ENCODE measurements at places on chromosomes 6 and 20.

GRCh38 chr6:132161283-132161682, 210.1 kb upstream of the CCN2 start:
- no peak for DNase-seq

- no peak for DNase-seq
Measured at GRCh38 chr6:157056275-157056674, 267.0 kb downstream of the TMEM242 start.

DNA sequence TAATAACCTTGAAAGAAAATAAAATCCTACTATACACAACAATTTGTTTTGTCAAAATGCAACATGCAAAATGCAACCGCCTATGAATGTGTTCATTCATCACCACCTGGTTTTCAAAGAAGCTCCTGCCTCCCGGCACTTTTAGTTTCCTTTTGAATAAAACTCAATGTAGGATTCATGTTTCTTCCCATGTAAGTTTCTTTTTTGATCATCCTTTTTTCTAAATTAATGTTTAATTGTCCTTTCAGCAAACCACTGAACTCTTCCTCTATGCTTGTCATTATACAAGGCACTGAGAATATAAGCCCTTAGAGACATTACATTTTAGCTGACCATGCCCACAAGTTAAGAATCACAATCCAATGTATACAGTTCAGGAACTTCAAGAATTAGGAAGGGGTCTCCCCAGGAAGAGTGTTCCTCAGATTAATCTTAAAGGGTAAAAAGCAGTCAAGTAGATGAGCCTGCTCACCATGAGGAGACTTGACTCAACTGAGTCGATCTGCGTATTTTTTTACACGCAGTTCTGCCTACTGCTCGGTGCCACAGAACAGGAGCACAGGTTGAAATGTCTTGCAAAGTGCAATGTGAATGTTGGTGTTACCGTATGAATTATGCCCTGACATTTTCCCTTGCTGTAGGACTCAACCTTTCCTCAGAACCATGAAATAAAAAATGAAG, 7.2 kb upstream of the THEMIS start:
- DNase-seq: no peak

DNA sequence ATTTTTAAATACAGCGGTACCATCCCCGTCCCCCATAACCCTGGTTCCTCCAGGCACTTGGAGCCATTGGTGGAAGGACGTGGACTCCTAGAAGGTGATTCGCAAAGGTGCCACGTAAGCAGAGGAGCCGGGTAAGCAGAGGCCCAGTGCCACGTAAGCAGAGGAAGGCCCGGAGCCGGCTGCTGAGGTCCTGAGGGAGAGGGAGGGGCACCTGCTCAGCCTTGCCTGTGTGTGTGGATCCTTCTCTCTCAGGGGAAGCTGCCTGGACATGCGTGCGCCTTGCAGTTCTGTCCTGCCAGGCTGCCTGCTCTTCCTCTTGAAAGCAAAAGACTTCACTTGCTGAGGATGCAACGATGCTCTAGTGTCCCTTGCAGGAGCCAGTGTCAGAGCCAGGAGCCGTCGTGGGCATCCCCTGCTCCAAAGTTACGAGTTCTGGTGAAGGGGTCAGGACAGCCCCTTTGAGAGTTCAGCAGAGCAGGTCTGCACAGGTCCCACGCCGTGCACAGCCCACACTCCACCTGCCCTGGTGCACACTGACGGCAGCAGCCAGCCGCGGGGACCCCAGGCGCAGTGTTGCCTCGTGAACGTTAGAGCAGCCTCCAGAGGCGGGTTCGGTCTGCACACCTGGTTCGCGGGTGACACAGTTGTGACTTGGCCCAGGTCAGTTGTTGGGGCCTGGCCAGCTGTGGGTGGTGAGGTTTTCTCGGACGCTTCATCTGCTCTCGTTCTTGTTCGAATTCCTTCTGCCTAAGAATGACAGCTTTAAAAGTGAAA, 1.9 kb upstream of the NKAIN4 start:
- no peak for DNase-seq

DNA sequence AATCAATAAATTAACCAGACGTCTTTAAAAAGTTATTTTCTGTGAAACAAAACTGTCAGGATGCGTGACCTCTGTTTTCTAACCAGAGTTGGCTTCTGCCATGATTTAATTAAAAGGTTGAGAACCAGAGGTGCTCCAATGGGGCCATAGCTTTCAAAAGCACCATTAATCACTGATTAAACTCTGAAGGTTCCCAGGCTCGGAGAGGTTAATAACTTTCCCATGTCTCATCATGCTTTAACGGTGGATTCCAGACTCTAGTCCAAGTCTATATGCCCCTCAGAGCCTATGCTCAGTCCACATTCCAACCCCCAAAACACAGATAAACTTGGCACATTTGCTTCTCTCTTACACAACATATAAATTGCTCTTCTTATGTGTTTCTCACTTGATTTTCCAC, 95.5 kb downstream of the SNAP91 start:
- no peak for DNase-seq

- no peak for DNase-seq
Measured at GRCh38 chr6:167405778-167406532, 81.1 kb downstream of the TTLL2 start.

DNA sequence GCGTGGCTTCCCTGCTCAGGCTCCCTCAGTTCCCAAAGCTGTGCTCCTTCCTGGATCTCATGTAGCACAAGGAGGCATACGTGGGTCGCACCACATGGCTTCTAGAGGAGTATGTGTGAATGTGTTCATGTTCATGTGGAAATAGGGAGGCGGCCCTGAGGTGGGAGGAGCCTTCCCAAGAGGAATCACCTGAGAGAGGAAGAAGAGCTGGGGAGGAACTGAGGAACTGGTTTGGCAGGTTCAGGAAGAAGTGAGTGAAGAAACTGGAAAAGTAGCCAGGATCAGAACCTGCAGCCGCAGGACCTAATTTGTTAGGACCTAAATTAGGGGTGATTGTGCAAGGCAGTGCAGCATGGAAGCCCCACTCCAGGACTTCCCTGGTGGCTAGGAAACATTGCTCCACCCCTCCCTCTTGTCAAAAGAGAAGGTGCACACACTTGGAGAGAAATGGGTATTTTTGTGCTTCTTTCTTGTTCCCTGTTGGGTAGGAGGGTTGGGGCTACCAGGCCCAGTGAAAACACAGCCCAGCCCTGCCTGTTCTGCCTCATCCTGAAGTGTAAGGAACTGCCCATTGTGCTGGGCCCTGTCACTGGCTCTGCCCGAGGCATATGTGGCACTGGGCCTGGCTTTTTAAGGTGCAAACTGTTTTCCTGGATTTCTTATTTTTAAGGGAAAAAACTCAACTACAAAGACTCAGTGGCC, 20.7 kb downstream of the SYNJ2 start:
- no peak for DNase-seq

DNA sequence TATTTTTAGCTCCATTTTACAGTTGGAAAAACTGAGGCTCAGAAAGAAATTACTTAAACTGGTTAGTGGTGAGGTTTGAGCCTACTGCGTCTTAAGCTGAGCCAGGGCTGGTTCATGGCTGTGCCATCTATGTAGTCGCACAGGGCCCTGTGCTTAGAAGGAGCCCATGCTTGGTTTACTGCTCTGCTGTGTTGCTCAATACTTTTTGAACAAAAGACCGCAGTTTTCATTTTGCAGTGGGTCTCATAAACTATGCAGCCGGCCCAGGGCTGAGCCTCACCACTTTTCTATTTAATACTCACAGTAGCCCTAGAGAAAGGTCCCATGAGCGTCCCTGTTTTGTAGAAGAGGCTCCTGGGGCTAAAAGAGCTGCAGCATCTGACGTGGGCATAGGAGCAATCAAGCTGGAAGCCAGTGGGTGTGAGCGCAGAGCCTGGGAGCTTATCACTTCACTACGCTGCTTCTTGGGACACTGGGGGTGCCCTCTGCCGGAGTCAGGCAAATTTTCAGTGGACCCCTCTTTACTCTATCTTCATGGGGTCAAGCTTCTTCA, 501 bp downstream of the SIRPB2 start:
- no peak for DNase-seq

GRCh38 chr20:48203252-48203651, 418.0 kb upstream of the SULF2 start:
- DNase-seq: no peak

GRCh38 chr6:20229881-20230280, 17.6 kb upstream of the MBOAT1 start:
- no peak for DNase-seq

DNA sequence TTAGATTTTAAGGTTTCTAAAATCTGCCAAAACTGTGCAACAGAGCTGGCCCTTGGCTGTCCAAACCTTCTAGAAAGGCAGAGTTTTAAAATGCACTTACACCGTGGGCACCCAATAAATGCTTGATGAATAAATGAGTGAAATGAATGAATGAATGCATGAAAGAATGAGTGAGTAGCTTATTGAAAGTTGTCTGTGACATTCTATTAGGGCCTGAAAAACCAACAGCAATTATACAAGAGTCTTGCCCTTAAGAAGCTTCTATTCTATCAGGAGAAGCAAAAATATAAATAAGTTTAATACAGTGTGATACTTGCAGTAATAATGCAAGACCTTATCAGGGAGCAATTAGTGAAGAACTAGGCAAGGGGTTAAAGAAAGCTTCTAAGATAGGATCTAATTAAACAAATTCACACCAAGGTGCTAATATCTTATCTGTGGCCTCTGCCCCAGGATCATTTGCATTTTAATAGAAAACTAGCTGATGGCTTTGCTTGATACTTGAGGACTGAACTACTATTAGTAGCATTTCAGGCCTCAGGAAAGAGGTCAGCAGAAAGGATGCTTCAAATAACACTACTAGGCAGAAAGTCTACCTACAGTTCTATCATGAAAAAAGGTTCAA, 230.7 kb downstream of the GMPR start:
- no peak for DNase-seq

- DNase-seq: no peak
Measured at GRCh38 chr6:104689551-104690205, 170.0 kb downstream of the HACE1 start.

DNA sequence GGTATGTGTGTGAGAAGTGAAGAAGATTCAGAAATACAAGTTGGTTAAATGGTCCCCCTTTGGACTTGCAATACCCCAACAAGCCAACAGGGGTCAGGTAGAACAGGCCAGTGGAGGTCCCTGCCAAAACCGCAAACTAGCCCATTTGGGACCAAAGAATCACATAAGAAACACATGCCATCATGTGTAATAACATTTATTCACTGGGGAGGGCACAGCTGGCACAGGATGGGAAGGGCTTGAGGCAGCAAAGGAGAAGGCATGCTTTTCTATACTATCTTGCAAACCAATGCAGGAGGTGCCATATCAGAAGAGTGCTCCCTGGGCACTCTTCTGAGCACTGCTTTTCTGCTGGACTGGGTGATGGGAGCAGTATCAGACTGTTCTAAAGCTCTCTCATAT, 116.1 kb upstream of the TRAF3IP2 start:
- DNase-seq: no peak

DNA sequence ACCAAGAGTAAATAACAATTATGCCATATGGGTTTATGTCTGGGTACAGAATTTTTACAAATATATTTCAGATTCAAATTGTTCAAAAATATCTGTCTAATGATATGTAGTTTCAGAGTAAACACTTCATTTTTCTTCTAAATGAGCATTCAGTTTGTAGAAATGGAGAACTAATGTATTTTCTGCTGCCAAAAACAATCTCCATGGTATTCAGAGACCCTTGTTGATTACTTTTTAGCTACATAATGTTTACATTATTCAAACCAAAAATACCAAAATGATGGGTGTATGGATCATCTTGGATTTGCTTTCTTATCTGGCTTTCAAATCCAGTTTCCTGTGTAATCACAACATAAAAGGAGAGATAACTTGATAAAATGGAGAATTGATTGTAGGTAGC, 576.0 kb upstream of the CDH4 start:
- DNase-seq: no peak

GRCh38 chr6:73699676-73700459, 3.9 kb downstream of the CD109 start:
- no peak for DNase-seq

- DNase-seq: no peak
Measured at GRCh38 chr6:112234601-112235000, 19.8 kb downstream of the LAMA4 start.

DNA sequence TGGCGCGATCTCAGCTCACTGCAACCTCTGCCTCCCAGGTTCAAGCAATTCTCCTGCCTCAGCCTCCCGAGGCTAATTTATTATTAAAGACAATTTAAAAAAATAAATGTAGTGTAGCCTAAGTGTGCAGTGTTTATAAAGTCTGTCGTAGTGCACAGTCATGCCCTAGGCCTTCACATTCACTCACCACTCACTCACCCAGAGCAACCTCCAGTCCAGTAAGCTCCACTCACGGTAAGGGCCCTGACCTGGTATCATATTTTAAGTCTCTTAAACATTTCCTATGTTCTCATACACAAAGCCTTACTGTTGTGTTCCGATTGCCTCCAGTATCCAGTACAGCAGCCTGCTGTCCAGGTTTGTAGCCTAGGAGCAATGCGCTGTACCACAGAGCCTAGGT, 168.2 kb upstream of the FOXQ1 start:
- no peak for DNase-seq

- no peak for DNase-seq
Measured at GRCh38 chr6:88045521-88046136, 2.0 kb upstream of the SPACA1 start.

- no peak for DNase-seq
Measured at GRCh38 chr6:7697432-7697819, 28.5 kb upstream of the BMP6 start.

GRCh38 chr20:54085910-54086309, 15.5 kb upstream of the BCAS1 start:
- DNase-seq: no peak

- no peak for DNase-seq
Measured at GRCh38 chr20:14199111-14199510, 138.3 kb downstream of the FLRT3 start.

DNA sequence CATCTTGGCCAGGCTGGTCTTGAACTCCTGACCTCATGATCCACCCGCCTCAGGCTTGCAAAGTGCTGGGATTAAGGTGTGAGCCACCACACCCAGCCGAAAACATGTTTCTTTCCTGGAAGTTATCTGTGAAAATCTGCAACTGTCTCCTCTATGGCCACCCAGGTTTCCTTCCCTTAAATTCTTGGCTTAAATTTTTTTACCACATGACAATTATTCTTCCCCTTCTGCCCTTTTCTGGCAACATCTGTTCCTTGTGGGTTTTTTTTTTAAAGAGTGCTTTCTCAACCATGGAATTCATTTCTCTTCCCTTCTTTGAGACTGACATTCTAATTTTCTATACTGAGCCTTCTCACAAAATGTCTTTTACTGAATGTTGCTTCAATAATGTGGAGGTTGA, 59.6 kb downstream of the DOK5 start:
- no peak for DNase-seq

GRCh38 chr6:2665146-2666070, 85.3 kb downstream of the MYLK4 start:
- DNase-seq: no peak

Measured in activated T-helper 1 cell treated with Interleukin-2 at 50 U/mL for 16 hours (primary cell).